ENCODE measurements at places on chromosomes 2 and 18.

- no peak for DNase-seq
These were observed 7.2 kb downstream of the MTHFD2 start for GRCh38 chr2:74205596-74205995.

DNA sequence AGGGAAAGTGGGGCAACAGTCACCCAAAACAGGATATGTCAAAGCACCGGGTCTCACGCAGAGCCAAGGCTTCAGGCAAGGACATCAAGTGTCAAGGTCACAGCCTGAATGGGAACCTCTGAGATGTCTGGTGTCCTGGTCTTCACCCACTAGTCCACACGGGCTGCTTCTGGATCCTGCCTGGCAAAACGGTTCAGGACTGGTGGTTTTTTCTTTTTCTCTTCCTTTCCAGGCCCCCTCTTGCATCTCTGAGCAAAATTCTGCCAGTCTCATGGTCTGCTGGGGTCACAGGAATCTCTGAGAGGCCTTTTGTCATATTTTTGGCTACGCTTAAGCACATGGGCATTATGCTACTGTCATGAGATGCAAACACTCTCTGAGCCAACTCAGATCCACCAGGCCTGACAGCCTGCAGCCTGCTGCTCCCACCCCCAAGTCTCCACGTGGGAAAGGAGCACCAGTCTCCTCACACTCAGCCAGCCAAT is 518.2 kb upstream of the ZEB2 start:
- peak; percentile 99 for DNase-seq

DNA sequence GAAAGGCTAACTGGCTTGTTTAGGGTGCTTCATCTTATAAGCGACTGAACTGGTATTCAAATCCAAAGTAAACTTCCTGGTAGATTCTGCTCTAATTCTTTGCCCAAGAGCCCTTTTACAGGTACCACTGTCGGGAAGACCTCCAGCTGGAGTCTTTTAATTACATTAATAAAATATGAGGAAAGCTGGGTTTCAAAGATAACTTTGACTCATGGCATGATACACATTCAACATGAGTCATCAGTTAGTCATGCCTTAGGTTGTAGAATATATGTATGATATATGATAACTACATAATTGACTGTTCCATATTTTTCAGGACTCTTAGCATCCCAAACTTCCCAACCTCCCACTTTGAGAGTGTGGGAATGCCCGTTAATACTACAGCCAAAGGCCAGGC is 32.3 kb downstream of the ZCCHC2 start:
- DNase-seq: no peak

DNA sequence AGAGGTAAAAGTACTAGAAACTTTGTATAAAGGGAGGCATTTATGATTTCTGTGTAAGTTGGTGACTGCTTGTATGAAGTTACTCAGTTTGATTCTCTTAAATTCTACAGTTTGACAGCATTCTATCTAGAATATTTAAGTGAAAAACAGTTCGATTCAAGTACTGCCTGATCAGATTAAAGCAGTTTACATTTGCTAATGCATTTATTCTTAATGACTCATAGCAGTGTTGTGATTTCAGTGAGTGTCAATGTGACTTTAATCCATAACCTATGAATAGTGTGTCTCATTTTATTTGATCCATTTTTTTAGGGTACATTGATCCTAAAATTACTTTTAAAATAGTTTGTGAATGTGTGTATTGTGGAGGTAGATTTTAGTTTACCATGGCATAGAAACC is 35.7 kb downstream of the WDR43 start:
- DNase-seq: no peak

DNA sequence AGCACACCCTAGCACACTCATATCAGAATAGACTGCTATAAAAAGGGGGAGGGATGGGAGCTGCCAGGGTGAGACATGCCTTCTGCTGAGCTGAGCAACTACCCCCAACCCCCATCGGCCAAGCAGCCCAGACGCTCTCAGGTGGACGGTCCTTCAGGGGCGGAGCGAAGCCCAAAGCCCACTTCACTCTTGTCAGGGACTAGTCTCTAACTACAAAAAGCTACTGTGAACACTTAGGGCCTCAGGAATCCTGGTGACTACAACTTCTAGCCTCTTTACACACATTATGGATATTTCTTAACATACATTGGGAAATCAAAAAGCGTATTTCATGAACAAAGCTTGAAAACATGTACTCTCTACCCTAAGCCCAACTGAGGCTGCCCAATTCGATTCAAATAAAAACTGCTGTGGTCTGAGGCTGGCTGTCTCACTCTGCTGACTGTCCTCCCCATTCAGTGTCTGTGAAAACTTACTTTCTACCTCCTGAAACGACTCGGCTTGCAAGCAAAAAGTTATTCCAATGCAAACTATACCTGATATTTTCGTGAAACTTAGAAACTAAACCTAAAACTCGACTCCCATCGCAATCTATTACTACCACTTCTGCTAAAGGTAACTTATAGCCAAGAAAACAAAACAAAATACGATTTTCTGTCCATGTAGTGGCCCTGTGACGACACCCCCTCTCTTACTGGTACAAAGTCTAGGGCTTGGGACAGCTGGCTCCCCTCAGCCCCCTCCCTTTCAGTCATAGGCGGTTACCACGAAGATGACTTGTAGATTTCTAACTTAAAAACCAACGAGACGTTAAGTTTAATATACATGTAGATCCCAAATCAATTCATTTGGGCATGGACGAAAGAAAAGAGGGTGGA is 1.2 kb downstream of the SERTAD2 start:
- DNase-seq: no peak

- DNase-seq: no peak
These were observed 31.6 kb downstream of the AOX1 start for GRCh38 chr2:200617156-200618053.

DNA sequence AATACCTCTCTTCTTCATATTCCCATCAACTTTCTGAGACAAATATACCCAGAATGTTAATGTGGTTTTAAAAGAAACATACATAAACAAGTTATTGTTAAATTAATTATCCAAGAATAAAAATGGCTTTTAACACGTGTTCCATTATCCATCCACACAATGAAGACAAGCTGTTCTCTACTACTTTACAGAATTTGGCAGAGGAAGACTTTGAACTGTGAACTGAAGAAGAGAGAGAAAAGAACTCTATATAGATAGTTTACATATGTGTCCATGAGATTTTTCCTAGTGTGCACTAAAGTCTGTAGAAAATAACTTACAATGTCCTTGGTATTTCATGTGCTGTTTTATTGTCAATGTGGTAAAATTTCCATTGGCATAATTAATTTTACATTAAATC is 207.0 kb upstream of the COL3A1 start:
- DNase-seq: no peak

DNA sequence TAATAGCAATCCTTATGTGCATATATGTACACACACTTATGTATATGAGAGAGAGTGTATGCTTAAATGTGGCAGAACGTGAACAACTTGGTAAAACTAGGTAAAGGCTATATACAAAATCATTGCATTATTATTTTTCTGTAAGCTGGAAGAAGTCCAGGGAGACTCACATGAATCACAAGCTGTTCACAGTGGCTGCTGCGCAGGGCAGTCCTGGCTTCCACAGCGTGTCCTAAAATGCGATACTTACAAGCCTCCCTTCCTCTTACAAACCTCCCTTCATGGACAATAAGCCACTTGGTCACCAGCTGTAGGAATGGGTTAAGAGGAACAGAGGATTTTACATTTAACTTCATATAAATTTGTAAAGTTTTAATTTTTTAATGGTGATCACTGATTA is 114.9 kb upstream of the AGAP1 start:
- no peak for DNase-seq

DNA sequence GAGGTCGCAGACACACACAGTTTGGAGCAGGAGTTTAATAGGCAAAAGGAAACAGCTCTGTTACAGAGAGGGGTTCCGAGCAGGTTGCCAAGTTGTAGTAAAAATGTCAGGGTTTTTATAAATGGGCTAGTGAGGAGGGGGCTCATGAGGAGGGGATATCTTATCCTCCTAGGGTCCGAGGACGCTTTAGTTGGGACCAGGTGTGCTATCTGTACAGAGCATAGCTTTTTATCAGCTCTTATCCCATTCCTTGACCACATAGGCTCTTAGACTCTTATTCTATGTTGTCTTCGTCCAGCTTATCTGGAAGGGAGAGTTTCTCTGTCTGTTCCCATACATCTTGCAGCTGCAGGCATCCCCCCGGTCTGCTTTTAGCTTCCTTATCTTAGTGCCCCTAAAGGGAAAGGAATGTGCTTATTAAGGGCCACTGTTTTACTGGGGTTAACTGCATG is 44.7 kb downstream of the PDK1 start:
- DNase-seq: no peak

DNA sequence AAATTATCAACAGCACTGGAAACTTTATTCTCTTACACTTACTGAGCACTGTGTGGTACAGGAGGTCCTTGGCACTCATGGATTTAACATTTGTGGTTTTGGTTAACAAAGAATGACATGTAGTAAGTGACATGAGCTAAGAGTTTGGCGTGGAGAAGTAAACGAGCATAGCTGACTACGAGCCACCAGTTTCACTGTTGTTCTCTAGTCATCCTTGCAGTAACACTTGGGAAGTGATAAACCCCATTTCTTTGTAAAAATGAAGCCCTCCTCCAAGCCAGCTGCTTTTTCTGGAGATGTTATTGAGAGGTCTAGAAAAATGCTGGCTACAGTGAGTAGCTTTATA is 32.7 kb downstream of the QPCT start:
- no peak for DNase-seq

GRCh38 chr2:63052411-63053080 is 1.9 kb downstream of the OTX1 start:
- no peak for DNase-seq

DNA sequence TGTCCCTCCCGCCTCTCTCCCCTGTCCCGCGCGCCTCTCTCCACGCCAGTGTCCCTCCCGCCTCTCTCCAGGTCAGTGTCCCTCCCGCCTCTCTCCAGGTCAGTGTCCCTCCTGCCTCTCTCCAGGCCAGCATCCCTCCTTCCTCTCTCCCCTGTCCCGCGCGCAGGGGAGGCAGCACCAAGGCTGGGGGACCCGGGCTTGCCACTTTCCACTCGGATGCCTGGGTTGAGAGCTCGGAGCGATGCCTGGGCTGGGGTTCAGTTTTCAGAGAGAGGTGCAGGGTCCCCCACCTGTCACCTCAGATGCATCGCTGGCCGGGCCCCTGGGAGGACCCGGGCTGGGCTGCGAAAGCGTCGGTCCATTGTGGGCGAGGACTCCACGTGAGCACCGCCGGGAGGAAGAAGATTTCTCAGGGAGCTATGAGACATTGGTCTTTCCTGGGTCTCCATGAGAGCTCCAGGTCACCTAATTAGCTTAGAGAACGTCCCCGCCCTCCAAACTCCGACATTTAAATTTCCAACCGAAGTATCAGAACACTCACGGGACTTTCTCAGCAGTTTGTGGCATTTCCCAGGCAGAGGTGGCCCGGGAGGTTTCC is 2.1 kb downstream of the FBLN7 start:
- DNase-seq: no peak

DNA sequence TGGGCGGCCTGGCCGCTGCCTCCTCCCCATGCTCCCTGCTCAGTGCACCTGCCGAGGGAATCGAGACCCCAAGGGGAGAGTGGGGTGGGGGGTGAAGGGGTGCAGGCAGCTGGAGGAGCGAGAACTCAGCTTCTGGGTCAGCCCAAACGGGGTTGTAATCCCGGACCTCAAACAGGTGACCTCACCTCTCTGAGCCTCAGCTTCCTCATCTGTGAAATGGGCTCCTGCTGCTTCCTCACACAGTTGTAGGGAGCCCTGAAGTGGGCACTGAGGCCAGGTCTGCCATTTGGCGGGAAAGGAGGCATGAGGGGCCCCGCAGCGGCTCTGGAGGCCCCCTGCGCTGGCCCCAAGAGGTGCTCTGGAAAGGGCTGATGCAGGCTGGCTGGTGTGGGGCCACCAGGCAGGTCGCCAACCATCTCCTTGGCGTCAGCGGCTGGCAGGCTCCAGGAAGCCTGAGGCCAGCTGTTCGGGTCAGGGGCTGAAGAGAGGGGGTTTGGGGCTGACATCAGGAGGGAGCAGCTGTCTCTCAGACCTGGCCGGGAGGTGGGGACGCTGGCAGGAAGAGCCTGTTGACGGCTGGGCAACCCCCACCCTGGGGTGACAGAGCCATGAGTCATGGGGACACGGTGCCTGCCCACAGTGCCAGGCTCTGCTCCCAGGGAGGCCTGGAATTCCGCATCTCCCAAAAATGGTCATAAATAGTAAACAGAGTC is 4.9 kb downstream of the KLHL30 start:
- no peak for DNase-seq

- DNase-seq: no peak
These were observed 236.0 kb downstream of the DOK6 start for GRCh38 chr18:69636529-69637301.

- DNase-seq: no peak
These were observed 286.0 kb downstream of the SUCLG1 start for GRCh38 chr2:84173041-84173440.

DNA sequence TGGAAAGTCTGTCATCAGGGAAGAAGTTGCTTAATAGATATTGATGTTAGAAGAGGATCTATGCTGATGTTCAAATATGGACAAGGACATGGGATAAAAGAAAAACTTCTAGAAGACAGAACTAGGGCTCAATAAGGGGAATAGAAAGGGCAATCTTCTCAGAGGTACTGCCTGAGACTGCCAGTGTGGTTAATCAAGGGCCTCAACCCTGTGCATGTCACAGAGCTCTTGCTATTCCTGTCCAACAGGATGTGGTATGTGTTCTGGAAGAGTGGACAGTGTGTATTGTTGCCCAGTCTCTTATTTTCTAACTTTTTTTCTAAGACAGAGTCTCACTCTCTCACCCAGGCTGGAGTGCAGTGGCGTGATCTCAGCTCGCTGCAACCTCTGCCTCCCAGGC is 27.8 kb upstream of the RNF125 start:
- peak; percentile 25 for DNase-seq

DNA sequence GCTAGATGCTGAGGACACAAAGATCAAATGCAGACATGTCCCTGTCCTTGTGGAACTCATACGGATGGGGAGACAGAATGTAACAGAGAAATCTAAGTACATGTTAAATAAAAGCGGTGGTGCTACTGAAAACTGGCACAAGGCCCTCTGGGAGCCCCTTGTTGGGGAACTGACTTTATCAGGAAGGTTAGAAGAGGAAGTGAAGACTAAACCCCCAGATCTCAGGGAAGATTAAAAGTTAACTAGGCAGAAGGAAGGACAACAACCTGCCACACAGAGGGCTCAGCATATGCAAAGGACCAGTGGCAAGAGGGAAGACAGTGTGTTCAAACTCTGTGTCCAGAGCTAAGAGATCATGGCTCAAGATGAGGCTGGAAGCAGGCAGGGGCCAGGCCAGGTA is 4.8 kb downstream of the CACNB4 start:
- no peak for DNase-seq

DNA sequence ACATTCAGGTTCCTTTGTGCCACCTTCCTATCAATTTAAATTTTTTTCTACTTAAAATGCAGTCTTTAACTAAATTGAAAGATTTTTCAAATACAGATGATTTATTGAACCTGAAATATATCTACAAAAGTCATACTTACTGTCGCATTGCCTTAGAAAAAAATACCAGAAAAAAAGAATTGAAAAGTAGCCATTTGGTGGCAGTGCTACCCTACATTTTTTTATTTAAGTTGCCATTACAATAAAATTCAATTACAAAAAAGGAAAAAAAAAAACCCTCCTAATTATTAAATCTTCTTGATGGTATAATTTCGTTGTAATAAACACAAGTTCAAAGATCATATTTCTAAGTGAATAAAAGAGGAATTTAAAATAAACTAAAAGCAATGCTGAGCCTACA is 43.4 kb downstream of the DSC3 start:
- DNase-seq: no peak

GRCh38 chr18:59799383-59800015 is 100.3 kb upstream of the PMAIP1 start:
- DNase-seq: no peak
